ENCODE measurements at places on chromosomes 1 and 21. TPM values are rescaled to one million over a fixed set of nuclear protein-coding genes. Genes with fewer than 3 reads are reported as not detected.
A peak's percentile ranks its signal among the peaks of the same experiment; 100 is the strongest.

DNA sequence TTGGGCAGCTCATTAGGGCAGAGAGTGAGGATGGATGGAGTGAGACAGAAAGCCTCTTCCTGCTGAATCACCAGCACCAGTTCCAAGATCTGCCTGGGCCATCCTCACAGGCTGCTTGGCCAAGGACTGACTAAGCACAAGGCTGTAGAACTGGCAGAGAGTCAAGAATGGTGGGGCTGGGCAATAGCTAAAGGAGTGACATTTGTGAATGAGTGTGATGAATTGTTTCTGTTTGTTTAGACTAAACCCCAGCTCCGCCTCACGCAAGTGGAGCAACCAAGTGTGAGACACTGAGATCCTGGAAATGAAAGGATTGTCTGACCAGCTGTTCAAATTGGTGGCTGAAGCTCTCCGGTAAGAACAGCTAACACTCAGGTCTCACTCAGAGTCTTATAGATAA, 38.6 kb downstream of the BRINP2 start:
- no peak for DNase-seq

DNA sequence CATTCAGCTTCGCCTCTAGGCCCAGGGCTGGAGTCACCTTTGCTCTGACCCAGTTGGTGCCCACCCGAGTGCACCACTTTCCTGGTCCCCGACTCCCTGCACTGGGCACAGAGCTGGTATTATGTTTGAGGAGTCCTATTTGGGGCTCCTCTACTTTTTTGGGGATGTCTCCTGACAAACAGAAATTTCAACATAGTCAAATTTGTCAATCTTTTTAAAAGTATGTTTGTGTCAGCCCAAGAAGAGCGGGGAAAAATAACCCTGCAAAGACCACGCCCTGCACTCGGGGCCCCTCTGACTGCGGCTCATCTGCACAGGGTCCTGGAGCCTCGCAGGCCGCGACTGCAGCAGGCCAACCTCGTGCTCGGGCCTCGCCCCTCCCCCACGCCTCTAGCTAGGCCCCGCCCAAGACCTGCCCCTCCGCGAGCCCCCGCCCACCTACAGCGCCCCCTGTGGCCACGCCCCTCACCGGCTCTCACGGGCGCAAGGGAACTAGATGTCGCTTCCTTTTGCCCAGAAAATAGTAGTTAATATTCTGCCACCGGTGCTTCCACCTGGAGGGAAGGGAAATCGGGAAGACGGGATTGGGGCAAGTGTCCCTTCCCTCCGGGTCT, 11.4 kb downstream of the FAM229A start:
- DNase-seq = peak; percentile 79

Gene NBPF20
- total RNA-seq = 1.0 TPM

Gene ASPM
- 17.6 TPM for total RNA-seq

Gene MAP3K7CL
- 6.1 TPM for total RNA-seq
